Epithelial cell of umbilical artery (primary cell): ENCODE measurements at places on chromosomes 16 and 17. TPM values are rescaled to one million over a fixed set of nuclear protein-coding genes. Genes with fewer than 3 reads are reported as not detected.

MSLN gene
- total RNA-seq: not detected in 2 replicates

FOXC2 gene
- 2.4 and 2.6 TPM in 2 replicates for total RNA-seq

QPRT gene
- 0.32 and 1.4 TPM in 2 replicates for total RNA-seq

STX1B gene
- under 0.01 TPM in 2 replicates for total RNA-seq

WSCD1 gene
- 63.7 and 84.0 TPM in 2 replicates for total RNA-seq

KRT27 gene
- not detected in 2 replicates for total RNA-seq

CCL4 gene
- total RNA-seq: not detected in 2 replicates

CCL8 gene
- not detected in 2 replicates for total RNA-seq

ALOX12 gene
- total RNA-seq: not detected in 2 replicates

HCRT gene
- not detected in 2 replicates for total RNA-seq

B9D1 gene
- 24.5 and 32.5 TPM in 2 replicates for total RNA-seq

GP2 gene
- total RNA-seq: not detected in 2 replicates

PRSS53 gene
- 0.32 and 1.2 TPM in 2 replicates for total RNA-seq

NACA2 gene
- total RNA-seq: not detected in 2 replicates

B3GNT9 gene
- 1.6 and 4.0 TPM in 2 replicates for total RNA-seq

PRAC2 gene
- total RNA-seq: not detected in 2 replicates

TUBB3 gene
- 96.8 and 319 TPM in 2 replicates for total RNA-seq

SLC47A1 gene
- 2.3 and 4.4 TPM in 2 replicates for total RNA-seq

EVPLL gene
- not detected in 2 replicates for total RNA-seq

RPL27 gene
- total RNA-seq: 928 and 1,618 TPM in 2 replicates

C17orf113 gene
- 0.15 and 0.32 TPM in 2 replicates for total RNA-seq

BORCS6 gene
- 9.1 and 9.3 TPM in 2 replicates for total RNA-seq

SPNS2 gene
- 17.3 and 19.2 TPM in 2 replicates for total RNA-seq

TP53TG3F gene
- not detected in 2 replicates for total RNA-seq

SLC5A11 gene
- total RNA-seq: under 0.01 TPM in 1 of 2 replicates, not detected in the other

KRT36 gene
- not detected in 2 replicates for total RNA-seq

RPTOR gene
- 15.6 and 16.6 TPM in 2 replicates for total RNA-seq

TEDC2 gene
- total RNA-seq: 7.4 and 9.1 TPM in 2 replicates

KCNAB3 gene
- 0.15 and 0.32 TPM in 2 replicates for total RNA-seq
